Neural progenitor cell (in vitro differentiated cells): ENCODE measurements at places on chromosomes 1 and 21. TPM values are rescaled to one million over a fixed set of nuclear protein-coding genes. Genes with fewer than 3 reads are reported as not detected.

- H3K36me3 ChIP-seq, result no peaks in the 10 kb centered on the region
- H3K4me3 ChIP-seq, result no peak overlapping the region
- peaks cover 34% of the 10 kb centered on the region for H3K4me1 ChIP-seq
- no peaks in the 10 kb centered on the region for H3K27me3 ChIP-seq
Observed at GRCh38 chr1:10904396-10905358, 107.8 kb upstream of the TARDBP start.

Gene KCNJ10
- 0.15 TPM in 1 of 2 replicates, not detected in the other for total RNA-seq

GRCh38 chr1:168466714-168467131, 77.1 kb downstream of the XCL2 start:
- no peaks in the 10 kb centered on the region for H3K27me3 ChIP-seq
- H3K4me3 ChIP-seq, result no peak overlapping the region
- H3K27ac ChIP-seq, result no peak overlapping the region
- H3K4me1 ChIP-seq, result peaks cover 4% of the 10 kb centered on the region
- H3K36me3 ChIP-seq, result no peaks in the 10 kb centered on the region

GRCh38 chr1:51736702-51737101, 119.8 kb downstream of the OSBPL9 start:
- no peaks in the 10 kb centered on the region for H3K27me3 ChIP-seq
- H3K4me1 ChIP-seq, result peaks cover 31% of the 10 kb centered on the region
- H3K4me3 ChIP-seq, result no peak overlapping the region
- no peak for DNase-seq
- no peak overlapping the region for H3K27ac ChIP-seq

GRCh38 chr21:32757804-32758203, 13.8 kb downstream of the PAXBP1 start:
- DNase-seq, result no peak
- H3K4me3 ChIP-seq, result no peak overlapping the region
- H3K27me3 ChIP-seq, result no peaks in the 10 kb centered on the region
- peaks cover 58% of the 10 kb centered on the region for H3K36me3 ChIP-seq
- no peaks in the 10 kb centered on the region for H3K4me1 ChIP-seq
- no peak overlapping the region for H3K27ac ChIP-seq

Gene SAMSN1
- 1.2 TPM in 1 of 2 replicates, not detected in the other for total RNA-seq

DNA sequence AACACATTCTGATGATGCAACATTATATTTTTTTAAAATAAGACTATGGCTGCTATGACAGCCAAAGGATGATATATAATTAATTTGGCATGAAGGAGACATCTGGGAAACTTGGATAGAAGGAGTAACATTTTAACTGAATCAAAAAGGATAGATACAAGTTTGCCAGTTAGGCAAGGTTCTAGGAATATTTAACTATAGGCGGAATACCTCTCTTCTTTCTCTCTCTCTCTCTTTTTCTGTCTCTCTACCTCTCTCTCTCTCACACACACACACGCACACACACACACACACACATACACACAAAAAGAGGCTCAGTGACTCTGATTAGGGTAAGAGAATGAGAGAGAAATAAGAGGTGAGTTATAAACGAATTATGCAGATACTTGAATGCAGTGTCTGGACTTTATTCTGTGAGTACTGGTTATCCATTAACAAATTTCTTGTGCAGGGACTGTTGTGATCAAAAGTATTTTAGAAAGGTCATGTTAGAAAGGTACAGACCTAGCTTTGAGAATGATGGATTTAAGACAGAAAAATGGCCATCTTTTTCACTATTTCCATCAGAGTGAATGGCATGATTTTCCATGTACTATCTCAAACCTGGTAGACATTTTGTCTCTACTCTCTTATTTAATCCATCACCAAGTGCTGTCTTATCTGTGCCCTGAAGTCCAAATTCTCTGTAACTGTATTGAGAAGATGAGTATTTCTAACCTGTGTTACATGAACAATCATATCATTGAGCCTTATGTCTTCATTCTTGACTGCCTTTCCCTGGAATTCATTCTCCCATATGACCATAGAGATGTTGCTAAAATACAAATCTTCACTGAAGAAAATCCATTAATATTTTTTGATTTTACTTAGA, 1106.9 kb upstream of the ADGRL4 start:
- H3K27ac ChIP-seq, result no peak overlapping the region
- H3K36me3 ChIP-seq, result no peaks in the 10 kb centered on the region
- H3K4me3 ChIP-seq, result no peak overlapping the region
- H3K4me1 ChIP-seq, result no peaks in the 10 kb centered on the region

DNA sequence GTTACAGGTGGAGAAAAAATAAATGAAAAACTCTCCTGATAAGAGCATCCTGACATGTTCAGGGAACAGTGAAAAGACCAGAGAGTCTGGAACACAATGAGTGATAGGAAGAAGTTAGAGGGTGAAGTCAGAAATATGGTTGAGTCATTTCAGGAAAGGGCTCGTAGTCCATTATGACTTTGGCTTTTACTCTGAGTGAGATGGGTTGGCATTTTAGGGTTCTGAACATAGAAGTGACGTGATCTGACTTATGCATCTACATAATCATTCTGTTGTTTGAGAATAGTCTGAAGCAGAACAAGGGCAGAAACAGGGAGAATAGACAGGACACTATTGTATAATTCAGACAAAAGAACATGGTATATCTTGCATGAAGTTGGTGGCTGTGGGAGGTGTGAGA, 5.8 kb downstream of the HMCN1 start:
- H3K4me1 ChIP-seq, result peaks cover 10% of the 10 kb centered on the region
- no peaks in the 10 kb centered on the region for H3K36me3 ChIP-seq
- no peak overlapping the region for H3K27ac ChIP-seq
- H3K27me3 ChIP-seq, result no peaks in the 10 kb centered on the region

Gene PEX11B
- total RNA-seq, result 15.0 and 16.6 TPM in 2 replicates

DNA sequence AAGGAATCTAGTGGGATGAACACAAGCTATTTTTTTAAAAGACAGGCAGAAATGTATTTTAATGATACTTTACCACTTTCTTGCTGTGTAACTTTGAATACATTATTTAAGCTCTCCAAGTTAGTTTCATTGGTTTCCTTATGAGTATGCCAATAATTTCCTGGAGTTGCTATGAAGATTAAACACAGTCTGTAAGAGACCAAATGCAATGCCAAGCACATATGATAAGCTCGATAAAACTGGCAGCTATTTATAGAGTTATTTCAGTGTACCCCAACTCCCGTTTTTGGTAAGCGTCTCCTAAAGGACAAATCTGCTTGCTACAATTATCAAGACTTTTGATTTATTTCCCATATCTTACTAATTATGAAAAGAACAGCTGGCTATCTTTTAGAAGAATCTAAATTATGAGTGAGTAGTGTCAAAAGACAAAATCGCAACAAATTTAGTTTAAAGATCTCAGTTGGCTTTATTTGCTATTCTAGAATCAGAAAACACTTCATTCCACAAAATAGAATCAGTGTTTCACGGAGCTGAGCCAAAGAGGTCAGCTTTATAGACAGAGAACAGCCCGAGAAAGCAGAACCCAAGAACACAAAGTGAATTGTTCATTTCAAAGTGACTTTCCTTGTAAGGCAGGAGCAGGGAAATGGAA, 7.2 kb upstream of the MAP10 start:
- H3K4me3 ChIP-seq, result no peak overlapping the region
- no peaks in the 10 kb centered on the region for H3K27me3 ChIP-seq
- DNase-seq, result no peak
- no peak overlapping the region for H3K27ac ChIP-seq
- H3K4me1 ChIP-seq, result peaks cover 14% of the 10 kb centered on the region

DNA sequence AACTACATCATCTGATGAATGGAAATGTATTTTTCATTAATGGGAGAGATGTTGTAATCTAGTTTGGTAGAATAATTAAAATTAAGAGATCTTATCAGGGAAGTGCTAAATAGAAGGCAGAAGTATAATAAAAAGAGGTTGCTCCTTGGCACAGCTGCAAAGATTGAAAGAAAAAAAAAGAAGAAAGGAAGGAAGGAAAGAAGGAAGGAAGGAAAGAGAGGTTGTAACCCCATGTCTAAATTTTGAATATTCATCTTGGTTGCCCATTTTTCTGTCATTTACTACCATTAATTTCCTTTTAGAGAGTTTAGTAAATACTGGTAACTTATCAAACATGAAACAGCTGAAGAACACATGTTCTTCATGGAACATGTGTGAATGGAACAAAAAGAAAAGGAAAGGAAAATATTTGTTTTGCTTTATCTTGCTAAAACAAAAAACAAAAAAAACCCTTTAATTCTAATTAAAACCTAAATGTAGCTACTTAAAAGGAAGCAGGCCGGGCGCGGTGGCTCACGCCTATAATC, 10.5 kb upstream of the MDM4 start:
- DNase-seq, result no peak
- no peaks in the 10 kb centered on the region for H3K36me3 ChIP-seq
- peak overlapping the region; percentile 92 for H3K4me3 ChIP-seq

- H3K4me3 ChIP-seq, result no peak overlapping the region
- peaks cover 8% of the 10 kb centered on the region for H3K27me3 ChIP-seq
- H3K36me3 ChIP-seq, result no peaks in the 10 kb centered on the region
- DNase-seq, result no peak
- no peaks in the 10 kb centered on the region for H3K4me1 ChIP-seq
Observed at GRCh38 chr1:240486611-240487010, 125.3 kb downstream of the GREM2 start.

GRCh38 chr1:240217403-240217802, 125.7 kb downstream of the FMN2 start:
- no peak overlapping the region for H3K27ac ChIP-seq
- H3K36me3 ChIP-seq, result no peaks in the 10 kb centered on the region
- H3K4me3 ChIP-seq, result no peak overlapping the region
- H3K27me3 ChIP-seq, result no peaks in the 10 kb centered on the region
- no peaks in the 10 kb centered on the region for H3K4me1 ChIP-seq

- H3K27ac ChIP-seq, result no peak overlapping the region
- DNase-seq, result no peak
- no peak overlapping the region for H3K4me3 ChIP-seq
- no peaks in the 10 kb centered on the region for H3K27me3 ChIP-seq
- H3K36me3 ChIP-seq, result peaks cover 24% of the 10 kb centered on the region
Observed at GRCh38 chr1:27906759-27907158, 28.0 kb upstream of the SMPDL3B start.

Gene LRRC39
- total RNA-seq, result 0.54 and 0.87 TPM in 2 replicates

GRCh38 chr1:192846950-192847349, 38.1 kb downstream of the RGS2 start:
- H3K4me1 ChIP-seq, result no peaks in the 10 kb centered on the region
- H3K4me3 ChIP-seq, result no peak overlapping the region
- no peak for DNase-seq
- H3K27me3 ChIP-seq, result no peaks in the 10 kb centered on the region

DNA sequence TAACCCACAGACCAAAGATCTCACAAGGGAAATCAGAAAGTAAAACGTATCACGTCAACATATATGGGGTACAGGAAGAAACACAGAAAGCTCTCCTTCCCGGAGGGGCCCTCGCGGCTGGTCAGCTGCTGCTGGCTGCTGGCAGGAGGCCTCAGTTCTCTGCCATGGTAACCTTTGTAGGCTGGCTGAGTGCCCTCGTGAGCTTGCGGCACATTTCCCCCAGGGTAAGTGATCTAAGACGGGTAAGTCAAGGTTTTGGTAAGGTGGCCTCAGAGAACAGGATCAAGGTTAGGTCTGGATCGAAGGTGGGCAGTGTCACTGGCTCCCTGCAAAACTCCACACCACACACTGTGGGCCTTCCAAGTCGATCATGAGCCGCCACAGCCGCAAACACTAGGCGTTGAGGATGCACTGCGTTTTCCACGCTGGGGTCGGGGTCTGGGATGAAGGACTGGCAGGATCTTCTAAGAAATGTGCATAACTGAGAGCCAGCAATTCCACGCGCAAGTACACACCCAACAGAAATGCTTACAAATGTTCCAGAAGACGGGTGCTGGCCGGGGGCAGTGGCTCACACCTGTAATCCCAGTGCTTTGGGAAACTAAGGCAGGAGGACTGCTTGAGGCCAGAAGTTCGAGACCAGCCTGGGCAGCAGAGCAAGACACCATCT, 33.9 kb downstream of the WDR4 start:
- peaks cover 3% of the 10 kb centered on the region for H3K36me3 ChIP-seq
- H3K27ac ChIP-seq, result no peak overlapping the region
- H3K27me3 ChIP-seq, result no peaks in the 10 kb centered on the region
- no peak overlapping the region for H3K4me3 ChIP-seq
- H3K4me1 ChIP-seq, result no peaks in the 10 kb centered on the region

DNA sequence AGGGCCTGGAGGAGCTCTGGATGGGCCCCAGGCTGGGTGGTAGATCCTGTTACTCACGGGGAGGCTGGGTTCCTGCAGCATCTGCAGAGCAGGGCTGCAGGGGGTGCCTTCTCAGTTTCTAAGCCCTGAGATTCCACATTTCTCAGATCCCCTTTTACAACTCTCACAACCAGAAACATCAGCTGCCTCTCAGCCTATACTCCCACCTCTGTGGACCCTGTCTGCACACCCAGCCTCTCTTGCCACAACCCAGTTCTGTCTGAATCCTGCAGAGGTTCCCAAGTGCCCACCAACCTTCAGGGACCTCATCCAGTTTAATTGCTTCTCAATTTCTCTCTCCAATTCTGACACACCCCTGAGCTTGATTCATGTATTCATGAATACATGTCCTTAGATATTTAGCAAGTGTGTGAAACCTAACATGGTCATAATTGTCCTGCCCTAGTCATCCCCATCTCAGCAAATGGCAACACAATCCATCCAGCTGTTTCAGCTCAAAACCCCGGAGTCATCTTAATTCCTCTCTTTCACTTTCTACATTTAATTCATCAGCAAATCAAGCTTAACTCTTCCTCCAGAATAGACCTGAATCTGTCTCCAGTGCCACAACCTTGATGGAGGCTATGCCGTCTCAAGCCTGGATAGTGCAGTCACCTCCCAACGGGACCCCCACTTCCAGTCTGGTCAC, 57.0 kb upstream of the NEK2 start:
- no peak overlapping the region for H3K4me3 ChIP-seq
- H3K4me1 ChIP-seq, result peaks cover 4% of the 10 kb centered on the region
- H3K36me3 ChIP-seq, result no peaks in the 10 kb centered on the region
- H3K27me3 ChIP-seq, result no peaks in the 10 kb centered on the region
- DNase-seq, result no peak

GRCh38 chr1:182795563-182796228, 6.1 kb downstream of the NPL start:
- H3K36me3 ChIP-seq, result no peaks in the 10 kb centered on the region
- peaks cover 5% of the 10 kb centered on the region for H3K27me3 ChIP-seq
- H3K27ac ChIP-seq, result no peak overlapping the region

Gene INTS3
- total RNA-seq, result 45.1 and 58.8 TPM in 2 replicates

Gene CREG1
- total RNA-seq, result 55.6 and 64.2 TPM in 2 replicates

GRCh38 chr1:172394141-172394751, 26.2 kb upstream of the C1orf105 start:
- no peak overlapping the region for H3K4me3 ChIP-seq
- no peak for DNase-seq
- no peaks in the 10 kb centered on the region for H3K27me3 ChIP-seq
- H3K27ac ChIP-seq, result peak overlapping the region; percentile 13
- peaks cover 13% of the 10 kb centered on the region for H3K4me1 ChIP-seq

DNA sequence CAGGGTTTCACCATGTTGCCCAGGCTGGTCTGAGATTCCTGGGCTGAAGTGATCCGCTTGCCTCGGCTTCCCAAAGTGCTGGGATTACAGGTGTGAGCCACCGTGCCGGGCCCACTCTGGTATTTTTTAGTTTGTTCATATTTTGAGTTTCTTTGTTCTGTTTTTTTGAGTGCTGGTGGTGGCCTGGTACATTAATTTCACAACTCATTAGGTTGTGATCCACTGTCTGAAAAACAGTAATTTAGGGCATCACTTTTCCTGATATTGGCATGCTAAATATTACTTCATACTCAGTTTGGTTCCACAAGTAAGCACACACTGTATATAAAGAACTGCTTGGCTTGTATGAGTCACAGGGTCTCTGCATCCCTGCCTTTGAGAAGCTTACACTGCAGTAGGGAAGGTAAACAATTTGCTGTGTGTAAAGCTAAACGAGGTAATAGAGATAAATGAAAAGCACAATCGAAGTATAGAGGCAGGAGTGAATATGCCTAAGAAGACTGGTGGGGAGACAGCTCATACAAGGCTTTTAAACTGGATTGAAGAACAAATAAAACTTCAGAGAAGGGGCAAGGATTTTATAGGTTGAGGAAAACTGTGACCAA, 7.7 kb downstream of the SNX27 start:
- no peak overlapping the region for H3K27ac ChIP-seq
- no peaks in the 10 kb centered on the region for H3K27me3 ChIP-seq
- no peaks in the 10 kb centered on the region for H3K36me3 ChIP-seq
- H3K4me1 ChIP-seq, result peaks cover 8% of the 10 kb centered on the region
